Central memory CD8-positive, alpha-beta T cell (primary cell): ENCODE measurements at places on chromosomes 4 and X.

GRCh38 chr4:128350449-128351045, 62.9 kb upstream of the PGRMC2 start:
- no peak for DNase-seq

DNA sequence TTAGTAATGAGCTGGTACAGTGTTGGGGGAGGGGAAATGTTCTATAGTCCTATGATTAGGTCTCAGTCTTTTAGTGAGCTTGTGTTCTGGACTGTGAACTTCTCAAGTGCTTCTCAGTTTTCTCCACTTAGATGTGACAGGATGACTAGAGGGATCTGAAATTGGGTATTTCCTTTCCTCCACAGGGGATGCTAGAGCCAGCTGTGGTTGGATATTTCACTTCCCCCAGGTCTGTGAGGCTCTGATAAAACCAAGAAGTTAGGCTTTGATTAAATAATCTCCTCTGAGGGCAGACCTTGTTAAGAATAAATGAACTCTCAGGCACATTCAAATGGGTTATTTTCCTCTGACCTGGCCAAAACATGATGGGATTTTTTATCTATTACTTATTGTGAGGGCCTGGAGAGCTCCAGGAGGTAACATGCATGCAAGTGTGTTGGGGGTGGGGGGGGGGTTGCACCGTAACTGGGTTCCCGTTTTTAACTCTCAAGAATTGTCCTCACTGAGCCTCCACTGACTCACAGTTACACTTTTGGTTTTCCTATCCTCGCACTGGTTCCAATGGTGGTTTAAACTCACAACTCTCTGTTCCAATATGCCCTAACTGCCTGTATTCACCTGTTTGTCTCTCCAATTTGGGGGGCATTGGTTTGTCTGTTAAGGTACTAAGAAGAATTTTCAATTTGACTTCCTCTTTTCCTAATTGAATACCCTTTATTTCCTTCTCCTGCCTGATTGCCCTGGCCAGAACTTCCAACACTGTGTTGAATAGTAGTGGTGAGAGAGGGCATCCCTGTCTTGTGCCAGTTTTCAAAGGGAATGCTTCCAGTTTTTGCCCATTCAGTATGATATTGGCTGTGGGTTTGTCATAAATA, 28.1 kb upstream of the GLRA3 start:
- no peak for DNase-seq

- no peak for DNase-seq
Observed at GRCh38 chr4:3335385-3335784, 42.6 kb downstream of the RGS12 start.

- no peak for DNase-seq
Observed at GRCh38 chr4:22635692-22636091, 57.0 kb upstream of the GBA3 start.

DNA sequence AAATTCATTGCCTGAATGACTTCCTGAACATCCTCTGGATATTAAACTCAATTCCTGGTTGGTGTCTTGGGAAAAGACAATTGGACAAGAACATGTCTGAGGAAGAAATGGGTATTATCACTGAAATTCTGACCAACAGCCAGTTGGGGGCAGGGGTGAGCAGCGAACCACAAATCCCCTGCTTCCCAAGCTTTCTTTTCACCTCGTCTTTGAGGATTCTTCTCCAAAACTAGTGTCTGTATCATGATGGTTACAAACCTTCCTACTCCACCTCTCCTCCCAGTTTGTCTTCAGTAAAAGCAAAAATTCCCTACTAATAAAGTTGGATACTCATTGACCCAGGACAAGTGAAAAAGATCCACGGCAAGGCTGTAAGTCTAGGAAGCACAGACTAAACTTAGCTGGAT, 48.3 kb upstream of the WDR1 start:
- DNase-seq = no peak

DNA sequence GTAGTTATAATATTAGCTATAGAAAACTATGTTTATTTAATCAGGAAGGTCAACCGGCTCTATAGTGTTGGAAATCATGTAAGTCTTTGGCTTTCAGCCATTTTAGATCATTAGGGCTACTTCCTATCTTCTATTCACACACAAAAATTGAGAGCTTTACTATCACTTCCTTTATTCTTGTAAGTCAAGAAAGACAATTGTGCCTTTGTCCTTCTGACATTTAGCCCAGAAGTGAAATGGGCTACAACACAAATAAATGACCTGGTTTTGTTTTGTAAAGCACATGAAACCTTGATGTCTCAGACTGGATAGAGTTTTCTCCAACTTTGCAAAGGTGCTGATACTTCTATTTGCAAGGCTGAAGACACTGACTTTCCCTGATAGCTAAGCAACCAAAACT, 122.4 kb upstream of the ACSL4 start:
- DNase-seq = no peak

DNA sequence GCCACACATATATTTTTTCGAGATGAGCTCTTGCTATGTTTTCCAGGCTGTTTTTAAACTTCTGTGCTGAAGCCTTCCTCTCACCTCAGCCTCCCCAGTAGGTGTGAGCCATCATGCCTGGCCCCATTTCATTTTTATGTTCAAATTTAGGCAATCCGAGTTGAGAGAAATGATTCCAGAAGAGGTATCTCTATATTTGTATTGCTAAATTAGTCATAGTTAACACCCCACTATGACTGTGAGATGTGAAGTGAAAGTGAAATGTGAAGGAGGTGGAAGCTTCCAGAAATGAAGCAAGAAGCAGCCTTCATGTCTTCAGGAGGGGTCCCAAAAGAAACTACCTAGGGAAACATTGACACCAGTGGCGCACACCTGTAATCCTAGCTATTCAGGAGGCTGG, 17.7 kb downstream of the APELA start:
- DNase-seq = no peak

GRCh38 chrX:130416785-130417184, 15.0 kb downstream of the RBMX2 start:
- no peak for DNase-seq

DNA sequence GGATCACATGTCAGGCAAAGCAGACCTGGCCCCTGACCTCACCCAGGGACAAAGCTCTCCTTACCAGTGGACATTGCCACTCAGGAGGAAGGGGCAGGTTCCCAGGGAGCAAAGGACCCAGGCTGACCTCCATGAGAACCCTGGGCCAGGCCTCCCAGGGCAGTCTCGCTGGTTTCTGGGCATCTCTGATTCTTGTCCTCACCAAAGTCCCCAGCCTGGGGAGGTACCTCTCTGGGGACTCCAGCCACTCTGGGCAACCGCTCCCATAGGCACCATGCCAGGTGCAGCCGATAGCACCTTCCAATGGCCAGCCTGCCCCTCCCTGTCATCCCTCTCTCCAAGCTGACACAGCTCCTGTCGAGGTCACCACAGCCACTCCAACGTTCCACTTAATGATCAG, 7.9 kb downstream of the EVC2 start:
- no peak for DNase-seq

GRCh38 chrX:149374751-149375150, 130.4 kb downstream of the IDS start:
- DNase-seq = no peak

DNA sequence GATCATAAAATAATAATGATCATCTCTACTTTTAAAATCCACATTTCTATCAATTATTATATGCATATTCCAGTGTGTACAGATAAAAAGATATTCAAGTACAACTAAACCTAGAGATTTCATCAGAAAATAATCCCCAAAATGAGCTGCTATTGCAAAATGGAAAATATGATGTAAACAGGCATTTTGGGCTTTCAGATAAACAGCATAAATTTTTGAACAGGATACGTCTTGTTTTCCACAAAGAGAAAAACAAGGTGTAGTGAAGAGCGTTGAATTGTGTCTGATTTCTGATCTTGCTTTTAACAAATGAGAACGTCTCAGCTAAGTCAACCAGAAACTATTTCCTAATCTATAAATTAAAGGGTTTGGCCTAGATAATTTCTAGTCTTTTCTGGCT, 349.6 kb upstream of the FTHL17 start:
- DNase-seq = no peak

- no peak for DNase-seq
Observed at GRCh38 chrX:703466-703865, 72.9 kb downstream of the SHOX start.

DNA sequence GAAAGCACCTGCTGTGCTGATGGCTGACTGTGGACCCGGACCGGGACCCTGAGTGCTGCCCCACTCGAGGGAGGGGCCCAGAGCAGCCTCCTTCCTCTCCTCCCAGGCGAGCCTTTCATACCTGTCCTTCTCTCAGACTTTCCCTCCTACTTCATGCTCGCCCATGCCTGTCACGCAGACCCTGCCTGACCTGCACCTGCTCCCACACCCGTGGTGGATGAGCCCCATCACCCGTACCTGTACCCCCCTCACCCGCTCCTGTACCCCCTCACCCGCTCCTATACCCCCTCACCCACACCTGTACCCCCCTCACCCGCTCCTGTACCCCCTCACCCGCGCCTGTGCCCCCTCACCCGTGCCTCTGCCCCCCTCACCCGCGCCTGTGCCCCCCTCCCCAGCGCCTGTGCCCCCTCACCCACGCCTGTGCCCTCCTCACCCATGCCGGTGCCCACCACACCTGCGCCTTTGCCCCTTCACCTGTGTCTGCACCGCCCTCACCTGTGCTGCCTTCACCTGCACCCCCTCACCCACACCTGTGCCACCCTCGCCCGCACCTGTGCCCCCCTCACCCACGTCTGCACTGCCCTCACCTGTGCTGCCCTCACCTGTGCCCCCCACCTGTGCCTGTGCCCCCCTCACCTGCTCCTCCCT, 5.8 kb downstream of the MAEA start:
- DNase-seq = no peak

DNA sequence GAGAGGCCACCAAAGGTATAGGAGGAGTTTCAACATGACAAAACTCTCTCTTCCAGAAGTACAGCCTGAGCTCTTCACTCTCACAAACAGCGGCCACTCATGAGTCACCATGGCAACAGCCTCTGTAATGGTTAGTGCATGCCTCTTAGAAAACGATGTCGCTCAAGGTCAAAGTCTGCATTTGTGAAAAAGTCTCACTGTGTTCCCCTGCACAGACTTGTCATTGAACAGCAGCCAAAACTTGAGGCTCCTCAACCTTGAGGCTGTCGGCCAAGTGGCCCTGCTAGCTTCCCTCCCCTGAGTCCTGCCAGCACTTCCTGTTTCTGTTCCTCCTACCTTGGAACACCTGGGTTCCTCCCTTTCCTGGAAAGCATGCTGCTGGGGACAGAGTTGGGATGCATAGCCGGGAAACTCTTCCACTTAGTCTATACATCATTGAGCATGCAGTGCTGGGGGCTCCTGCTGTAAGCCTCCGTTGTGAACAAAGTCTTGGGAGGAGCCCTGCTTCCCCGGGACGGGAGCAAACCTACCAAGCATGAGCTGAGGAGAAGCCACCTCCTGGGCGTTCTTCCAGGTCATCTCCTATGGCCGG, 66.6 kb downstream of the ING2 start:
- DNase-seq = no peak

DNA sequence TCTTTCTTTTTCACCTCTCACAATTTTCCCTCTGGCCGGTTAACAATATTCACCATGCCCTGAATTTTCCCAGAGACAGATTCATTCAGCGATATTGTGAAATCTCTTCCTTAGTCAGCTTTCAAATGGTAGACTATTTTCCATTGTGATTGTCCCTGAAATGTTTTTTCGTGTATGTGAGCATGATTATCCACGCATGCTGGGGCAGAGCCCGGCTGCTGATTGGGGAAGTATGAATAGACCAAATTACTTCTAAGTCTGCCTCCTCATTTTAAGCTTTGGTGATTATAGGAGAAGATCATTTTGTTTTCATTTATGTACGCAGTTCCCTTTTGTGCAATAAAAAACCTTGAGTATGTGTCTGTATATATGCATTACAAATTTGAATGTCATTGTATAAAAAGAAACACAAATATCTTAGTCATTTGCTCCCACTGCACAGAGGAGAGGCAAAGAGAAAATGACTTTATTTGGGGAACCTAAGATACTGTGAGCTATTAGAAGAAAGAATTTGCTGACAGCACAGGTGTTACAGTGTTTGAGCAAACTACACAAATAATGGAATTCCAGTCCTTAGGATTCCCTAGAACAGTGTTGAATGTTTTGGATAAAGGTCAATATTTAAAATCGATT, 11.3 kb downstream of the DTHD1 start:
- DNase-seq = no peak

GRCh38 chr4:56055027-56055977, 106.6 kb downstream of the CEP135 start:
- DNase-seq = no peak

- no peak for DNase-seq
Observed at GRCh38 chr4:151804821-151805220, 44.0 kb upstream of the GATB start.

- no peak for DNase-seq
Observed at GRCh38 chrX:39850630-39851152, 247.1 kb downstream of the BCOR start.

DNA sequence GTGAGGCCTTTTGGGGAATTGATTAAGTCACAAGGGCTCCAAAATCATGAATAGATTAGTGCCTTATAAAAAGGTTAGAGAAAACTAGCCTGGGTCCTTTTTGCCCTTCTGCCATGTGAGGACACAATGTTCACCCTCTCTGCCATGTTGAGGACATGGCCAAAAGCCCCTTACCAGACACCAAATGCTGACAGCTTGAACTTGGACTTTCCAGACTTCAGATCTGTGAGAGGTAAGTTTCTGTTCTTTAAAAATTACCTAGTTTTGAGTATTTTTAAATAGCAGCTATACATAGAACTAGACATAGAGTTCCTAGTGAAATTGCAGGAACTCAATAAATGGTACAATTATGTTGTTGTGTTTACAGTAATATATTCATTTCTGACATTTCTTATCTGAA, 1214.4 kb downstream of the ADGRL3 start:
- no peak for DNase-seq

GRCh38 chr4:97396097-97396496, 747.2 kb downstream of the STPG2 start:
- DNase-seq = no peak

DNA sequence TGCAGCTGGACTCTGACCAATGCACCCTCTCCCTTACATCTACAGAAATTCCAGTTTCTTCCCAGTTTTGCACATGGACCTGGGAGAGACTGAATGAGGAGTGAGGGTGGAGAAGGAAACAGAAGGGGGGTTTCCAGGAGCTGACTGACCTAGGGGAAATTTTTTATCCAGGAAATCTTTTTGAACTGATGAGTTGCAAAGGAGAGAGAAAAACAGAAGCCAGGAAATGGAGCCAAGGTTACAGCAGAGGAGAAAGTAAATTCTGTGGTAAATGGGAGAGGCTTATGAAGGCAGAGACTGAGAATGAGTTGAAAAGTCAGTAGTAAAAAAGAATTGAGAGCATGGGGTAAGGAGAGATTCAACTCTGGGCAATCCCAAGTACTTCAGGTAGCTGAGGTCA, 192.8 kb downstream of the SMIM20 start:
- no peak for DNase-seq

DNA sequence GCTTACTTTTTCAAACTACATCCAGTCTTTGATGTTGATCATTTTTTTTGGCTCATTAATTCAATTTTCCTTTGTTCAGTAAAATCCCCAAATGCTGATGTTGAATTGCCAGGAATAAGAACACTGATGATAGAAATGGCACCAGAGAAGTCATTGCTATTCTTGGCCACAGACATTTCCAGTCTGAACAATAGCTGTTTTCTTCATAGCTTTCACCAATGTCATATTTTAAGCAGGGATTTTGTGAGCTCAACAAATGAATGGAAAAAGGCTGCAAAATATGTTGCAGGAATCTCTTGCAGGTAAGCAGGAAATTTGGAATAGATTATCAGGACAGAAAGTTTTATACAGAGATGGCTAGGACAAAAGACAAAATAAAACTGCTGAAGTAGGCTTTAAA, 40.5 kb upstream of the GLRB start:
- DNase-seq = no peak
